ENCODE measurements at places on chromosomes 4 and X.

GRCh38 chr4:14596904-14597303 lies 405.4 kb upstream of the CPEB2 start:
- peak; percentile 11 for DNase-seq

GRCh38 chr4:27490766-27491165 lies 630.1 kb downstream of the STIM2 start:
- no peak for DNase-seq

DNA sequence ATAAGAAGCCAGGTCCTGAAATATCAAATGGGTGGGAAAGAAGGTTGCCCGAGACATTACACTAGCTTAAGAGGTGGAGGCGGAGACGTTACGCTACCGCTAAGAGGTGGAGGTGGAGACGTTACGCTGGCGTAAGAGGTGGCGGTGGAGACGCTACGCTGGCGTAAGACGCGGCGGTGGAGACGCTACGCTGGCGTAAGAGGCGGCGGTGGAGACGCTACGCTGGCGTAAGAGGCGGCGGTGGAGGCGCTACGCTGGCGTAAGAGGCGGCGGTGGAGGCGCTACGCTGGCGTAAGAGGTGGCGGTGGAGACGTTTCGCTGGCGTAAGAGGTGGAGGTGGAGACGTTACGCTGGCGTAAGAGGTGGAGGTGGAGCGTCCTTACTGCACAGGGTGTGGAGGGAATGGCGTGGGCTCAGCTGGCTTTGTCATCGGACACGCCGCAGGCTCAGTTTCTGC lies 12.8 kb downstream of the CYP4V2 start:
- no peak for DNase-seq

- DNase-seq = no peak
Observed at GRCh38 chr4:111323916-111324315, 701.0 kb upstream of the PITX2 start.

DNA sequence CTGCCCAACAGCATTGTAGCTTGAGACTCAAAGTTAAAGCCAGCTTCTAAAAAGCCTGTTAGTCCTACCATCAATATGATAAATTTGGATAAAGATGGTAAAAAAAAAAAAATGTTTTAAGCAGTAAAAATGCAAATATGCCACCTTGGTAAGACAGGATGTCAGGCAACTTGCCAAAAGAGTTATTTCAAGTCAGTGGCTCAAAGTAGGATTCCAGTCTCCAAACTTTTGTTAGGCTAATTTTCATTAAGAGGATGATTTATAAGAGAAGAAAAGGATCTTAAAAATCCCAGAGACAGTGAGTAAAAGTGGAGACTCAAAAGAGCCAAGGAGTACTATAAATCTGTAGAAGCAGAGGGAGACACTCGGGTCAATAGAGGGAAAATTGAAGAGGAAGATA lies 47.5 kb downstream of the GASK1B start:
- DNase-seq = no peak

GRCh38 chrX:23797371-23798128 lies 14.6 kb downstream of the SAT1 start:
- no peak for DNase-seq

- DNase-seq = peak; percentile 76
Observed at GRCh38 chrX:68433155-68433980, at the start of gene OPHN1. Gene OPHN1 (minus strand): TSS chrX:68433495. CDS start chrX:68433020, 475 bp downstream.

- DNase-seq = peak; percentile 2
Observed at GRCh38 chr4:27357283-27357682, 496.6 kb downstream of the STIM2 start.

DNA sequence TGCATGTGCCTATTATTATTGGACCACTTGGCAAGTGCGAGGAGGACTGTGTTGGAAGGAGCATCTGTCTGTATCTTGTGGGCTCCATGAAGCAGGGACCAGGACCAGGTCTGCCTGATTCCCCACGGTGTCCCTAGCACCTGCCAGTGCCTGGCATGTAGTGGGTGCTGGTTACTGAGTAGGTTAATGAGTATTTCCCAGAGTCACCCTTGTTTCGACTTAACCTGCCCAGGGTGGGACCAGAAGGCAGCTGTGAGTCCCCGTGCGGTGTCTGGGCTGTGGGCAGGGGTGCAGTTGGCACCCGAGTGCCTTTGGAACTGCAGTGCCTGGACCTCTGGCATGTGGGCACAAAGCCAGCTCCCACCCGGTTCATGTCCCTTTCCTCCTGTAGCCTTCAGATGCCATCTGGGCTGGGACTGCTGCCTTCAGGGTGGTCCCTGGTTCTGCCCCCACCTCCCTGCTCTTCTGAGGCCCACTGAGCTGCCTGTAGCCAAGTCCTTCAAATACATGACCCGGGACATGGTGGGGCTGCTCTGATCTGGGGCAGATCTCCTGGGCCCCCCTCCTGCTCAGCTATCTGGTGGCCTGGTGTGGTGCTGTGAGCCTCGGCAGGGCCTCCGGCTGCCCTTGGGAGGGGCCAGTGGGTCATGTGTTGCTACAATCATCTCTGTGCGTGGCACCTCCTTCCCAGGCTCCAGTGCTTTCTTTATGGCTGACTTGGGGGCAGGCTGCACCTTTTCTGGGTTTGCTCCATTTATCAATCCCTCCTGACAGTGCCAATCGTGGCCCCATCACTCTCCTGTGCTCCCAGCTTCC lies 53.0 kb upstream of the SORCS2 start:
- no peak for DNase-seq

- no peak for DNase-seq
Observed at GRCh38 chrX:53715346-53715924, 28.9 kb upstream of the HUWE1 start.

GRCh38 chr4:97720869-97721432 lies 422.3 kb downstream of the STPG2 start:
- peak; percentile 25 for DNase-seq

DNA sequence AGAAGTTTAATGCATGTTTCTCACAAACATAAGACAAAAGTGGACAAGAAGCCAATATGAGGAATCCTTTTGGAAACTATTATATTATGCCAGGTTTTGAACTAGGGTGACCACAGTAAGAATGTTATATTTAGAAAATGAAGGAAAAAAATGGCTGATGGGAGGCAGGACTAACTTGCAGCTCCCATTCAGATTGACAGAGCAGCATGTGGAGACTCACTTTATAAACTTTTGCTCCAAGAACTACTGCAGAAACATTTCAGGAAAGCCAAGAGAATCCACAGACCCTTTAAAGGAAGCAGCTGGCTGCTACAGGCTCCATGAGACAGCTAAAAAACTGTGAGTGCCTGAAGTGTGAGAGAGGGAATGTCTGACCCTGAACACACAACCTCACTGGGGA lies 738.6 kb upstream of the GRIA3 start:
- DNase-seq = no peak

GRCh38 chrX:724256-724655 lies 93.7 kb downstream of the SHOX start:
- DNase-seq = no peak

- DNase-seq = no peak
Observed at GRCh38 chr4:116881077-116881476, 204.3 kb downstream of the TRAM1L1 start.

- DNase-seq = no peak
Observed at GRCh38 chrX:153387345-153387744, 13.8 kb downstream of the PNMA6E start.

- DNase-seq = peak; percentile 89
Observed at GRCh38 chr4:53043055-53043454, 180.9 kb downstream of the RASL11B start.

DNA sequence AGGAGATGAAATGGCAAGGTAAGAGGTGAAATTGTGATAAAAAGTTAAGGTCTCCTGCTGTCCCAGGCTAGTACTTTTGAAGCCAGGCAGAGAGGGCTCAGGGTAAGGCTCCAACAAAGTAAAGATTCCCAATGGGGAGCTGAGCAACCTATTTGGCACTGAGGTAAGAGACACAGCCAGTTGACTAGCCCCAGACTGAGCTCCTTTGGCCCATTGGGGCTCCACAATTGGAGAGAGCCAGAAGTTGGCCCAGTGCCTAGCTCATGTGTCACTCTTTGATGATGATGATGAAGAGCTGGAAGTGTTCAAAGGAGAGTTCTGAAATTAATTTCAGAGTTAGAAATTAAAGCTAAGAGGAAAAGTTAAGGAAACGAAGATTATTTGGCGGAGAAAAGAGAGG lies 94.6 kb downstream of the RLIM start:
- DNase-seq = no peak

DNA sequence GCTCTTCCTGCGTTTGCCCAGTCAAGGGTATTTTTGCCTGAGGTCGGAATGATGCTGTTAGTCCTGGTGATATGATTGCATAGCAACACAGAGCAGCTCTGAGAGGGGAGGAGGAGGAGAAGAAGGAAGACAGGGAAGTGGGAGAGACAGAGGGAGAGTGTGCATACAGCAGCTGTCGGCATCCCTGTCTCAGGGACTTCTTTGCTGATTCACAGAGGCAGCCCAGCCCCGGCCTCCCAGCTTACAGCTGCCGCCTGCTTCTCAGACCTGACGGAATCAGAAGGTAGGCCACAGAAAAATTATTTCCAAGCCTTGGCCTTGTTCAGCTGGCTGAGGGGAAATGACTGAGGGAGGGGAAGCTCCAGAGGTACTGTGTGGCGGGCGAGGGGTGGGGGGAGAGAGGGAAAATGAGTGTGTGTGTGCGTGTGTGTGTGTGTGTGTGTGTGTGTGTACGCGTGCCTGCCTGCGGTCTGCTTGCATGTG lies 319 bp downstream of the DRP2 start:
- no peak for DNase-seq

DNA sequence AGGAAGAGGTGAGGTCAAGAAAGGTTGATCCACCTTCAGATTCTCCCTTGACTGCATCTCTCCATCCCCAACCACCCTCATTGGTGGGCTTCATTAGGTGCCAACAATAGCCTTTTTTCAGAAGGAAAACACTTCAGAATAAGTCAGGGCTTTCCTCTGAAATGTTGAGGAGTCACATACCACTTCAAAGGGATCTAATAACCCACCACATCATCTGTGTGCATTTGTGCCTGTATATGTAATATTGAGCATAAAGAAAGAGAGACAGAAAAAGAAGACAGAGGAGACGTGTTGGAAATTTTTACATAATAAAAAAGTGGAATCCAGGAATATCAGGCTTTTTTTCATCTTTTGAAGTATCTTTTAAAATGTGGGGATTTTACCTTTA lies 209.1 kb upstream of the SLC7A11 start:
- no peak for DNase-seq

DNA sequence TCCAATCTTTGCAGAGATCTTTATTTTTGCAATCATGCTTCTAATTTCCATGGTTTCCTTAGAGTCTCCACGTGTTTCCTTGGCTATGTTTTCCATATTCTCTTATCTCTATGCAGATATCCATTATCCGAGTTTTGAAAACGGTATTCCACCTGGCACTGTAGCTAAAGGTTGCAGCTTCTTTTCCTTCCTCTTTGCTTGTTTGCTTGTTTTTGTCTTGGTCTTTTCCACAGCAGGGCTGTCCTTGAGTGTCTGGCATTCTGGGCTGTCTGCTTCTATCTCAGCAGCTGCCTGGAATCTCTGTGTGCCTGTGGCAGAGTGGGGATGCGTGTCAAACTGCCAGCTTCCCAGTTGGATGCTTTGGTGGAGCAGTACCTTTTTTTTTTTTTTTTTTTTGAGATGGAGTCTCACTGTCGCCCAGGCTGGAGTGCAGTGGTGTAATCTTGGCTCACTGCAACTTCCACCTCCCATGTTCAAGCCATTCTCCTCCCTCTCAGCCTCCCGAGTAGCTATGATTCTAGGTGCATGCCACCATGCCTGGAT lies 46.9 kb downstream of the WFS1 start:
- no peak for DNase-seq

Measured in NCI-H82 (cell line).